AML-193 (cell line): ENCODE measurements at places on chromosomes 12 and 14.

- DNase-seq = no peak
Measured at GRCh38 chr14:68020999-68021663, 201.6 kb downstream of the RAD51B start.

GRCh38 chr12:64679487-64680001, 69.2 kb downstream of the RASSF3 start:
- DNase-seq = no peak

- DNase-seq = no peak
Measured at GRCh38 chr12:121189131-121189530, 20.8 kb upstream of the P2RX4 start.

GRCh38 chr12:108517288-108518100, 2.4 kb downstream of the FICD start:
- DNase-seq = no peak

DNA sequence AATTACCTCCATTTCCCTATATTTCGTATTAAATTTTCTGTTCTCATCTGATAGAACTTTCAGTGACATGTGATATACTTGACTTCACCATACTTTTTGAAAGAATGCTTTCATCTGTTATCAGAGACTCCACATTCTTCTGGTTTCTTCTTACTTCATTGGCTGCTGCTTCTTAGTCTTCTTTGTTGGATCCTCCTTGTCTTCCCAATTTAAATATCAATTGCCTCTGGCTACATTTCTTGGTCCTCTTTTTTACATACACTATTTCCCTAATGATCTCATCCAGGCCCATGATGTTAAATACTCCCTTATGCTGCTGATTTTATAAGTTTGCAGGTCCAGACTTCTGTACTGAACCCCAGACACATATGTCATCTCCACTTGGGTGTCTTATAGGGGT, 22.0 kb downstream of the OR5AU1 start:
- DNase-seq = no peak

GRCh38 chr12:29566441-29566840, 69.0 kb upstream of the OVCH1 start:
- no peak for DNase-seq

- no peak for DNase-seq
Measured at GRCh38 chr14:72311116-72311515, 378.9 kb downstream of the RGS6 start.

DNA sequence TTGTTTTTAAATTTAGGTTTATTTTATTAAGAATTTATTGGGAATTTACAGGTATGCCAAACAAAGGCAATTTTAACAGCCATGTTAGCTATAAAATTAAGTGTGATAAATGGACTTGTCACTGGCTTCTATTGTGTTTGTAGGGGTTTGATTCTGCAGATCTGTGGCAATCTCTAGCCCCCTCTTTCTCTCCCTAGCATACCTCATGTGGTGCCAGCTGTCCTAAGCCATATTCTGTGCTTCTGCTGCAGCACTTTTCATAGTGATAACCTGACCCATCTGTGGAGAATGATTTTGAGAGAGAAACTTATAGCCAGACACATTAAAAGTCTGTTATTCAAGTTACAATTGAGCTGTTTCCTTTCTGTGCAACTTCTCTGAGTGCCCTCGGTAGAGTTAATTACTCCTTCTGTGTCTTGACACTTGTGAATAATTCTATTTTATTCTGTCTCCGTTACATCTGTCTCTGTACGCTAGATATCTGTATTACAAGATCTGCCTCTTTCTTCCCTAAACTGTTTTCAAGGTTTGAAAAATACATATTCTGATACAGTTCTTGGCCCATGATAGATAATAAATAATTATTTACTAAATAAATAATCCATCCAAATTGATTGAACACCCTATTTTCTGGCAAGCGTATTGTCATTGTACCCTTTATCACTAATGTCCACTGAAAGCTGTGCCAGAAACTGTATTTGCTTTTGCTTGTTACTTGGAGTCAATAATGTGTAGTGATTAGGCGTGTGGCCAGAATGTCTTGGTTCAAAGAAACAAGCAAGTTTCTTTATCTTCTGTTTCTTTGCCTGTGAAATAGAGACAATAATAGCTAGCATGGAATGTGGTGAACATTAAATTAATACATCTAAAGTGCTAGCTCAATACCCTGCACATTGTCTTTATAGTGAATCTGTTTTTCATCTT, 40.0 kb downstream of the FRS2 start:
- no peak for DNase-seq

- no peak for DNase-seq
Measured at GRCh38 chr12:65825507-65826352, 1.4 kb downstream of the HMGA2 start.

- DNase-seq = no peak
Measured at GRCh38 chr14:41558490-41558889, 48.2 kb upstream of the LRFN5 start.

- no peak for DNase-seq
Measured at GRCh38 chr12:128445415-128446127, 178.6 kb downstream of the TMEM132C start.

DNA sequence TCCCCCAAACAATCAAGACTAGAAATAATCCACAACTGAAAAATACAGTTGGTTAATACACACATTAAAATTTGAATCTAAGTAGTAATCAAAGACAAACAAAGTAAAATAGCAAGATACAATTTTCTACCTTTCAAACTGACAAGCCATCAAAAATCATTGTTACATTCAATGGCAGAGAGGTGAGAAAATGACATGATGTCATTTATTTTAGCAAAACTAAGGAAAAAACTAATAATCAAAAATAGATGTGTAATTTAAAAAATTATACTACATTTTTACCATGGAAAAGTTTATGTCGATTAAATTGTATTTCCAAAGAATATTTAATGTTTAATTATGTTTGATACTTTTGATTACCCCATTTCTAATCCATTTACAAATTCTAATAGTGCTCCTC, 59.7 kb downstream of the NOVA1 start:
- DNase-seq = no peak

- no peak for DNase-seq
Measured at GRCh38 chr14:76829013-76829365, 2.8 kb downstream of the LRRC74A start.

- DNase-seq = no peak
Measured at GRCh38 chr12:110093631-110094311, 30.4 kb upstream of the IFT81 start.

GRCh38 chr12:15411842-15412241, 89.5 kb downstream of the PTPRO start:
- DNase-seq = no peak

DNA sequence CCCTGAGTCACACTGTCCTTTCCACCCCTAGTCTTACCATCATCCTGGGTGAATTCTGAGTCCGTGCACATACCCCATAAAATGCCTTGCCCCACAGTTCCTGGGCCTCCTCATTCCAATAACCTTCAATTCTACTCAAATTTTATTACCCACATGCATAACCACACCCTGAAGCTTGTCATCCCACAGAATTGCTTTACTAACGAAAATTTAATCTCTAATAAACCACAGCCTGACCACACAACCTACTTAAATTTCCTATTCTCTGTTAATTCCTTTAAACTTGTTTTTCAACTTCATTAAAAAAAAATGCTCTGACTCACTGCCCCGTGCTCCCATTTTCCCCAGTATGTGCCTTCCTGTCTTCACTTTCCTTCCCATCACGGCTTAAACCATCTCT, 205.9 kb downstream of the PHLDA1 start:
- DNase-seq = no peak

DNA sequence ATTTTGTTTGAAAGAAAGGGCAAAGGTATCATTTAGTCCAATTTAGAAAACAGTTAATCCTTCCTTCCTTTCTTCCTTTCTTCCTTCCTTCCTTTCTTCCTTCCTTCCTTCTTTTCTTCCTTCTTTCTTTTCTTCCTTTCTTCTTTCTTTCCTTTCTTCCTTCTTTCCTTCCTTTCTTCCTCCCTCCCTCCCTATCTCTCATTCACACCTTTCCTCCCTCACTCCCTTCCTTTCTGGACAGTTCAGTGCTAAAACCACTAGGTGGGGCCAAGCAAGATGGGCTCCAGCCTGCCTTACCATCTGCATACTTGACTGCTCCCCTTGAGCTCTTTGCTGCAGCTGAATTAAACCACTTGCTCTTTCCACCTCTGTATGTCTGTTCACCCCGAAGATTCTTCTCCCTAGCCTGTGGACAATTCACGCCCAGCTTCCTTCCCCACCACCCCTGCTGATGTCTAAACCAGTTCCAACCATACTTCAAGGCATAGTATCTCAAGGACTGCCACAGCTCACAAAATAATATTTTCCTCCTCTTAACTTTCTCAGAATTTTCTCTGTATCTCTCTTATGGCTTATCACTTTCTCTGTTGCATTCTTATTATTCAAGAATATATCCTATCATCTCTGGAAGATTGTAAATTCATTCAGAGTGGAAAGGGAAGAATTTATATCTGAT, 78.0 kb downstream of the DBX2 start:
- DNase-seq = peak; percentile 2

DNA sequence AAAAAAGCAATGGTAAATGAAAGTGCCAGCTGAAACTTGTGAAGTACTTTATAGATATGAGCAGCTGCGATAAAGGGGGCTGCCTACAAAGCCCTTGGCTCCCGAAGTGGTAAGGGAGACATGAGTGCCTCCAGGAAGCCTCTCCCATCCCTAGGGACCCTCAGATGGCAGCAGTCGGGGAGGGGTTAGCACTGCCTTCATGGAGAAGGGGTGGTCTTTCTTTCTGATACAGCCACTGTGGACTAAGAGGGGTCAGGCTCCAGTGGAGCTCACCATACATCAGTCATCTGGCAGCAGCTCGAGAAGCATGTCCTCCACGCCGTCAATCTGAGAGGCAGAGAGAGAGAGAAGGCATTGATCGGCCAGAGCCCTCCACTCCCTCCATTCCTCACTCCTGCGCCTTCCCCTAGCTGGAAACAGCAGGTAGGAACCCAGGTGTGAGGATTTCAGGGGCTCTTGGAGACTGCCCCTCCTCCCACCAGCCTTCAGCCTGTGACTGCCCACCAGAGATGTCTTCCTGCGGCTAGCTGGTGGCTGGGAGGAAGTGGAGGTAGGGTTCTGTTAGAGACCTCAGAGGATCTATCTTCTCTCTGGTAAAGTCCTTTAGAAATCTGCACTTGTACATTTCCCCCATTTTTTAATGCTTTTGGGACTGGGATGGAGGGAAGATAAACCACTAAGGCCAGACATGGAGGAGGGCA, 2.3 kb downstream of the TCL1A start:
- DNase-seq = no peak

GRCh38 chr14:23610815-23611289, 25.3 kb upstream of the DHRS2 start:
- no peak for DNase-seq
